CD4-positive, alpha-beta T cell treated with Interleukin-4 for 4 hours (primary cell): ENCODE measurements at places on chromosomes 3 and 15.

DNA sequence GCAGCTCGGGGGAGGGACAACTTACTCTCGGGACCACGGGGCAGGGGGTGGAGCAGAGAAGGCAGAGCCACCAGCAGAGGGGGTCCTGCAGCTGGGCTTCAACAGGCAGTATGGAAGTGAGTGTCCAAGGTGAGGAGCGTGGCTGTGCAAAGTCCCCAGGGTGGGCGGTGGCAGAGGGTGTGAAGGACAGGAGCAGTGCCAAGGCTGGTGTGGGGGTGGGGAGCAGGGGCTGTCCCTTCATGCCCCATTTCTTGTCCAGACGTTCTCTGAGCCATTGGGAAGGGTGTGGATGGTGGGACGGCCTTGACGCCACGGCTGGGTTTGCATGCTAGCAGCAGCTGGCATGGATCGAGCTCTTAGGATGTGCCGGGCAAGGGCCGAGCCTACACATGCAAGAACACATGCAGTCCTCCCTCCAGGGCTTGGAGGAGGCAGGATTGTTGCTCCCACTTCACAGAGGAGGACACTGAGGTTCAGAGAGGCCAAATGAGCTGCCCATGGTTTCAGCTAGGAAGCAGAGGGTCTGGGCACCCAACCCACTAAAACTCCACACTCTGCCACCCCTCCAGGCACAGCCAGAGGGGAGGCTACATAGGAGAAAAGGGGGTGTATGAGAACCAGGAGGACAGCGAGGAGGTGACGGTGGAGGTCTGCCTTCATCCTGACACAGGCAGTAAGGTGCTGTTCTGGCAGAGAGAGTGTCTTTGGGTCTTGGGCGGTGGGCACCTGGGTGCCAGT lies 93.6 kb downstream of the TBC1D2B start:
- DNase-seq = no peak

- no peak for DNase-seq
Observed at GRCh38 chr3:106616556-106616955, 747.7 kb upstream of the CBLB start.

DNA sequence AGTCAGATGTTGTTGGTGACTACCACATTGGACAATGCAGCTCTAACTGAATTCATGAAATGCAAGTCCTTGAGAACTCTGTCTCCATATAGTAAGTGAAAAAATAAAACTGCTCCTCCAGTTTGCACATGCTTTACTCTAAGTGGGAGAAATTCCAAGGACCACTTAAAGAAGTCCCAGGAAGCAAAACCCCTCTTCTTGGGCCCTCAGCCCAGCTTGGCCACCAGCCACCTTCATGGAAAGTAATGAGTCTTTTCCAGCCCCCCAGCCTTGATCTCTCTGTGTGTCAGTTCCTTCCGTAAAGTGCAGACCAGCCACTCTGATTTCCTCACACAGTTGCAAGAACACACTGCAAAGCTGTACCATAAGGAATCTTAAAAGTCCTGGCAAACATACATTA lies 34.5 kb downstream of the DAPK2 start:
- DNase-seq = no peak

DNA sequence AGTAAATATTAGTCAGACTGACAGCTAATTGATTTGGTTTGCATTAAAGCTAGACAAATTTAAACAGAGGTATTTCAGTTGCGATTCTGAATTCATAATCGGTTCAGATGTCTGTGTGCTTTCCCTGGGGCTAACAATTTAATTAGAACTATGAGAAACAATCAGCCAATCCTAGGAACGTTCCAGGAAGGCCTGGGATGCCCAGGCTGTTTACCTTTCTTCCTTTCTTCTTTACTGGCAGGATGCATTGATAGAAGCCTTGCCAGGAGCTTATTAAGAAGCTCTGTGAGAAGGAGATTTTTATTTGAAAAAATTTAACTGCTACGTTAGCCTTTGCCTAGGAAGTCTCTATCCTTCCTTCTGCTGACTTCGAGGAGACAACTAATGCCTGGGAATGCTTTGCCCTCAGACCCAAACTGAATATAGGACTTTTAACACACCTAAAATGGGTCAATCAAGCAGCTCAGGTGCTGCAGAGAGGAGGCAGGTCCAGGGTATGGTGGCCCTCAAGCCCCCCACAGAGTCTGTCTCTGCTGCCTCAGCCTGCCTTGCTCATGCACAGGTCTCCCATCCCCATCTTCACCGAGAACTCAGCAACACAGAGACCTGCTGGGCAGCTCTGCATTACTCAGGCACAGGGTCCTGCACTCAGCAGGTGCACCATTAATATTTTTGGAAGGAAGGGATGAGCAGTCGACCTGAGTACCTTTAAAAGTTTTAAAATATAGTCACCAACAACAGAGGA lies 48.5 kb downstream of the PCSK6 start:
- DNase-seq = no peak

- DNase-seq = no peak
Observed at GRCh38 chr3:42300013-42300412, 34.0 kb upstream of the CCK start.

DNA sequence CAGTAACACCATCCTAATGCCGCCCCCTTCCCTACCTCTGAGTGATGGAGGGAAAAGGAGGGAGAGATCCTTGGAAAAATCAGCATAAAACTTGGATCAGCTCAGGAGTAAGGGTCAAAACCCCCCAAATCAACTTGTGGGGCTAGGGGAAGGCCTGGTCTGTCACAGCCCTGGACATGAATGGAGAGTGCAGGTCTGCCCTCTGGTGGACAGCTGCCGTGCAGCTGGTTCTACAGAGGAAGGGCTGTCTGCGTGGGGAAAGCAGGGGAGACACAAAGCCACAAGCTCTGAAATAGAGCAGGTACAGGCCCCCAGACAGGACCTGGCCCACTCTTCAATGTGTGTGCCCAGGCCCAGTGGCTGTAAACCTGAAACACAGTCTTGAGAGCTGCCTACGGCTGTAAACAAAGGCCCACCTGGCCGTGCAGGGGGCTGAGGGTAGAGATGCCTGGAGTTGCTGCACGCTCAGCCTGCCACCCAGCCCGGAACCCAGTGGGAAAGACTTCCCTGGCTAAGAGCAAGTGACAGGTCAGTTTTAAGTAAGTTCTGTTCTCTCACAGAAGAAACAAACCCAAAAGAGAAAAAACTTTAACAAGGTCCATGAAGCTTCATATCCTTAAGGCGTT lies 16.4 kb downstream of the CLK3 start:
- DNase-seq = peak; percentile 36

GRCh38 chr15:22955544-22956119 lies 24.5 kb downstream of the CYFIP1 start:
- no peak for DNase-seq

- DNase-seq = peak; percentile 53
Observed at GRCh38 chr3:15097891-15098290, 1.1 kb downstream of the RBSN start.

DNA sequence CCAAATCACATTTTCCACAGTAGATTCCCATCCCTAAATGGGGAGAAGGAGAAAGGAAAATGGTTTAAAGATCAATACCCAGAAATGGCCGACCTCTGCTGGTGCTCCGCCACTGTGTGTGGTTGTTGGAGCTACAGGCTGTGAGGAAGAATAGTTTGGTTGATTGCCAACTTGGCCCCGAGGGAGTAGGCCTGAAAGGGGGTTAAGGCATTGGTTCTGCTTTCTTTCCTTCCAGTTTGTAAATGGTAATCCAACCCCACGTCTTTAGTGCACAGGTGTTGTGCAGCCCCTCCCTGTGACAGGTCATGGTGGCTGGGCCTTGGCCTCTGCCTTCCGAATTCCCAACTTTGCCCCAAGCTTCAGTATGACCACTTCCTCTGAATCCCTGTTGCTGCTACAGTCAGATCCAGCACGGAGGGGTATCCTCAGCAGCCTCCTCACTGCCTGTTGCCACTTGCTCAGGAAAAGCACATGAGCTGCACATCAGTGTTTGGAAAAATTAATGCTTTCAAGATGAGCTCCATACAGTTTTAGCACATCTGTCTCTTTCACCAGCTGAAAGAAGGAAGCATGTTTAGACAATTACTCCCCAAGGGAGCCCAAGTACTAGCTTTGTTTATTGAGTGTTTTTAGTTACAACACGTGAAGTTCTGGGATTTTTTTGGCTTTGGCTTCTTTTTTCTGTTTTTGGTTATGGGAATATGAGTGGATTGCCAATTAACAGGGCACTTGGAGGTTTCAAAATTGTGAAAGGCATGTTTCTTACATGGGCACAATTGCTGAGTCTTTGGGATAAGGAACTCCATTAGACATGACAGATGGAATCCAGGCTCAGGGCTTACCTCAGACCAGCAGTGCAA lies 92.3 kb upstream of the ROPN1 start:
- DNase-seq = no peak

DNA sequence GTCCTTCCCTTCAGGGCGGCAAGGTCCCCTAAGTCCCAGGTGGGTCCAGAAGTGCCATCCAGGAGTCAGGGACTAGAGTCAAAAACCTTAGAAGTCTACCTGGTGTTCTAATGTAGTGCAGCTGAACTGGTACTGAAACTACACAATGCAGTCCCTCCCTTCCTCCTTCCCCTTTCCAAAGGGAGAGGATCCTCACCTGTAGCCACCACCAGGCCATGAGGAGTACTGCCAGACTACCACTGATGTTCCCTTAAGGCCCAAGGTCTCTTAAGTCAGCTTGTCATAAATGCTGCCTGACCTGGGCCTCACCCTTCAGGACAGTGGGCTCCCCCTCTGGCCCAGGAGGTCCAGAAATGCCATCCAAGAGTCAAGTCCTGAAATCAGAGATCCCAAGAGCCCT lies 98.9 kb downstream of the ULK4 start:
- no peak for DNase-seq

DNA sequence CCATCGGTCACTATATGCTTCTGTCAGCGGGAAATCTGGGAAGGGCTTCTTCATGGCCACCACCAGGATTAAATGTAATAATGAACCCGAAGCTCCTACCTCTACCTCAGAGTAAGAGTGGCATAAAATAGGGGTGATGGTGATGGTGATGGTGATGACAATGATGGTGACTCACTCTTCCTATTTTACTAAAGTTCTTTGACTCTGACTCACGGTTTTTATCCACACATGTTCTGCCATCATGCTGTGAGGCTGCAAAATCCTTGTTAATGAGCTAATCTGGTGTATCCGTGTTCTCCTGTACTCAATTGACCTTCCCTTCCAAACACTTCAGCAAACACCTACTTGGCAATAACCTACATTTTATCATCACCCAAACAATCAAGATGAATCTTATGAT lies 18.3 kb upstream of the FOXP1 start:
- DNase-seq = no peak

DNA sequence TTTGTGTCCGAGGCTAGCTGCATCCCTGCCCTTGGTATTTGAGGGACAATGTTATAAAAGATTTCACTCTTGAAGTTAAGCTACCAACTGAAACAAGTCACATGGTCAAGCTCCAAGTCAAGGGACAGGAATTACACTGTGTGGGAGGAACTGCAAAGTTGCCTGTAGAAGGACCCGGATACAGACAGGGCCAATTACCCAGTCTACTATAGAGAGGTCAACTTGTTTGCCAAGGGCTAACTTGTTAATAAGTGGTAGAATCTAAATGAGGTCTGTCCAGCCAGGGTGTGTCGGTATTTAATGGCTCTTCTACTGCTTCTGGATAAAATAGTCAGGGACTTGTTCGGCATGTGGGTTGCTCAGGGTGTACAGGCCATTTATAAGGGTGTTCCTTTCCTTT lies 55.7 kb downstream of the PTPRG start:
- DNase-seq = no peak

GRCh38 chr3:157755233-157755632 lies 252.0 kb upstream of the VEPH1 start:
- no peak for DNase-seq

DNA sequence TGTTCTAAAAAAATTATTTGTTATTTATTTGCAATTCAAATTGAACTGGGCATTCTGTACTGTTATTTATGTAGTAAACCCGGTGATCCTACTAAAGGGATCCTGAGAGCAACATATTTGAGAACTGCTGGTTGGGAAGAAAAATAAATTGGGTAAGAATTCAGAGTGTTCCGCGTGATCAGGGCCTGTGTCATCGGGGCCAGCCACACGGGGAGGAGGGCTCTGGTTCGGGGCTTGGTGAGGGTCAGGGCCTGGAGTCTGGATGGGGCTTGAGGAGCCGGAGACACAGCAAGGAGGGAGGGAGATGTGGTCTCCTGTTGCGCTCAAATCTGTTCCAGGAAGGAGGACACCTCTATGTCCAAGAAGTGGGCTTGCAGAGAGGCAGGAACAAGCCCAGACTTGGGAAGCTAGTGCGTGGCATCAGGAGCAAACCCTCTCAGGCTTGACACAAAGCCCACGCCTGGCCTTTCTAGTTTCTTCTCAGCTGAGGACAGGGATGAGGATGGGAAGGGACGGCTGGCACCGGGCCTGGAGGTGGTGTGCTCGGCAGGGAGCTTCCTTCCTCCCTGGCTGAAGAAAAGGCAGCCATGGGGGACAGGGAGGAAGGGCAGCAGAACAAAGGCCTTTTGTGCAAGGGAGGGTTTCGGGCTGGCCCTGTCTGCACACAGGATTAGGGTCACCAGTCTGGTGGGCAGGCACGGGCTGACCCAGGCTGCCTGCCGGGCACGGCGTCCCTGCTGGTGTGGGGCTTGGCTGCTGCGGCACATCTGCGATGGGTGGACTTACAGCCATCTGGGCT lies 22.9 kb upstream of the FBLN2 start:
- no peak for DNase-seq

DNA sequence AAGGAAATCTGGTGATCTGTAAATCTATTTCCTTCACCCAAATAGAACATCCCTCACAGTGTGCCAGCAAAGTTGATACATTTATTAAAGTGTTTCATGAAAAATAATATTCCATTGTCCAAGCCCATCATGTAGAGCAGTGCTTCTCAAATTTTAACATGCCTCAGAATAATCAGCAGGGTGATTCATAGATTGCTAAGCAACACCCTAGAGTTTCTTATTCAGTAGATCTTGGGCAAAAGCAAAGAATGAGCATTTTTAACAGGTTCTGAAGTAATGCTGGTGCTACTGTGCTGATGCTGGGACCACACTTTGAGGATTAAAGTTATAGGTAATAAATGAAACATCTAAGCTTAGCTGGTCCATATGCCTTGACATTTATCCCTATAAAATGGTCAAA lies 210.5 kb downstream of the ZIC4 start:
- no peak for DNase-seq

DNA sequence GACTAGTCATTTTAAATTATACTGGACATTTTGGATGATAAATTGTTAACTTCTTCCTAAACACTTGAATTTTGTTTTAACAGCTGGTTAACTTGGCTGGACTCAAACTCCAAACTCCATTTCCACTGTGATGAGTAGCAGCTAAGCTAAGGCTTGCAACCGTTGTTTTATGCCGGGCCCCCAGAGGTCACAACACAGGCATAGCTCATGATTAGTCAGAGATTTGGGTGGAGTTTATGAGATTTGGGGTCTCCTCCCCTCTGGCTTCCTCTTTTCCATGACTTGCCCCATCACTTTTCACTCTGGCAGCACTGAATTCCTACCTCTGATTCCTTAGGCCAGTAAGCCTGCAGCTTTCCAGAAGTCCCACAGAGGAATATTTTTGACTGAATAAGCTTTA lies 12.8 kb downstream of the THAP10 start:
- DNase-seq = no peak

- DNase-seq = no peak
Observed at GRCh38 chr3:3538451-3538850, 260.8 kb upstream of the LRRN1 start.

- no peak for DNase-seq
Observed at GRCh38 chr3:196931828-196932587, 10.3 kb downstream of the NCBP2 start.
